ENCODE measurements at places on chromosomes 2 and 18.

GRCh38 chr2:18630941-18631340 lies 41.6 kb upstream of the NT5C1B start:
- DNase-seq = no peak

DNA sequence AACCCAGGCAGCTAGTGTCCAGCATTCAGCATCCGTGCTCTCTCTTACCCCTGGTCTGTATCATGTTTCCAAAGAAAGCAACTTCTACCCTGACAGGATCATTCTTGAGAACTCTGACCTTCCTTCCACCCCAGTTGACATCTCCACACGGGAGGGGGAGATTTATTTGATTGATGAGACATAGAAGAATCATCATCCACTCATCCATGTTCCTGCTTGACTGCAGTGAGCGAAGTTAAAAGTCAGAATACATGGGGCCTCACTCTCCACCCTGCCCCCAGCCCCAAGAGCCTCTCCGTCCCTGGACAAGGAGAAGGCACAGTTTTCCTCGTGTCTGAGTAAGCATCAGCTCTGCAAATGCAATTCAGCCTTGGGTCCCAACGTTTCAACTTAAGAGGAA lies 356.0 kb upstream of the TNP1 start:
- no peak for DNase-seq

DNA sequence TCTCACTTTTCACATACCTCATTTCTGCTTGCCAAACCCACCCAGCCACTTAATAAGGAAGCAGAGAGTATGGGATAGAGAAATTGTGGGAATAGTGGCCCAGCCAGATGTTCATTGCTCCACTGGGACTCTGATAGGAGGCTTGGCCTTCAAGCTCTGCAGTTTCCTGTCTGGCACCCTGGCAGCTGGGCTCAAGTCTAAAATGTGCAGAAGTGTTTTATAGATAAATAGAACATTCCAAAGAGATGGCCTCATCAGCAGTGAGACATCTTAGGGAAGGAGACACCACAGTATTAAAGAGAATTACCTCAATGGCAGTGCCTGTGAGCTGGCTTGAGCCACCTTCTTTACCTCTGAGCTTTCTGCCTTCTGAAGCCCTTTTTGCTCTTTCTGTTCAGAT lies 24.7 kb downstream of the COPS7B start:
- DNase-seq = no peak

- no peak for DNase-seq
Observed at GRCh38 chr2:142769761-142770160, 107.7 kb upstream of the KYNU start.

DNA sequence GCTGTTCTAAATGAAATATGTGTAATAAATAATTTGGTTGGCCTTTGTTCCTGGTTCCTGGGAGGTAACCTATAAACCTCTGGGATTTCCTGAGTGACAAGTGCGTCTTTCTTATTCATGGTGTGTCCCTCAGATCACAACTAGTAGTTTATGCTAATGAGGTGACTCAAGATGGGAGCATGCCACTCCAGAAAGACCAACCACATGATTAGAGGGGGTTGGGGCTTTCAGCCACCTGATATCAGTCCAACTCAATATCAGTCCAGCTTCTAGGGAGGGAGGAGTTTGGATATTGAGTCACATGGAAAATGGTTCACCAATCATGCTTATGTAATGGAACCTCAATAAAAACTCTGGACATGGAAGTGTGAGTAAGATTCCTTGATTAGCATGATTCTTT lies 96.6 kb downstream of the QPCT start:
- no peak for DNase-seq

DNA sequence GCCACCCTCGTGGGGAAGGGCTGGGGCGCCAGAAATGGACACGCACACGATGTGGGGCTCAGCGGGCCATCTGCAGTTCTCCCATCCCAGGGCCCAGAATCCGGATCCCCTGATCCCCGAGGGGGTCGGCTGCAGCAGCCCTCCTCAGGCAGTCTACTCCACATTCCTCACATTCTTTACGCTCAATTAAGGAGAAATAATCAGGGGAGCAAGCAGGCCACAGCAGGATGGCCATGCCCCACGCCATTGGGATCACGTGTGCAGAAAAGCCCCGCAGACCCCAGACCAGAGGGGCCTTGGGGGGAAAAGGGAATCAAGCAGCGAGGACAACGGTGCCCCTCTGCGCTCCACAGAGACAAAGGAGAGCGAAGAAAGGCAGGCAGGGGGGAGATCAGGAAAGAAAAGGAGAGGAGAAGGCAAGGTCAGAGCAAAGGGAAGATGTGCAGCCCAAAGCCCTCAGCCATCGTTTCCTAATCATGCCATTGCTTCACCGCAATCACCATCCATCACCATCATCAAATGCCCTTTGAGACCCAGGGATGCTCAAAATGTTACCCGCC lies 17.5 kb upstream of the PKDCC start:
- DNase-seq = no peak

Measured in activated T-helper 1 cell treated with anti-CD3 and anti-CD28 coated beads, Interleukin-2, amount 50 U/mL, for 16 hours (primary cell).